Mucosa of descending colon (tissue), 3 donors: ENCODE measurements at places on chromosomes 4 and X. TPM values are rescaled to one million over a fixed set of nuclear protein-coding genes. Genes with fewer than 3 reads are reported as not detected.

The TLR2 gene
- 2.0 TPM for total RNA-seq

The DNAJB14 gene
- total RNA-seq: 54.2 TPM

The SLC4A4 gene
- 248 TPM for total RNA-seq

The SPP1 gene
- total RNA-seq: 1.4 TPM

The GPR173 gene
- 0.38 TPM for total RNA-seq
